ENCODE measurements at places on chromosomes 7 and 10.
A peak's percentile ranks its signal among the peaks of the same experiment; 100 is the strongest.

- no peak for DNase-seq
Observed at GRCh38 chr10:116985611-116986010, 19.4 kb downstream of the SHTN1 start.

GRCh38 chr10:75938380-75939122, 507.1 kb downstream of the LRMDA start:
- DNase-seq, result no peak

GRCh38 chr10:17523246-17523753, 68.9 kb upstream of the ST8SIA6 start:
- DNase-seq, result no peak

DNA sequence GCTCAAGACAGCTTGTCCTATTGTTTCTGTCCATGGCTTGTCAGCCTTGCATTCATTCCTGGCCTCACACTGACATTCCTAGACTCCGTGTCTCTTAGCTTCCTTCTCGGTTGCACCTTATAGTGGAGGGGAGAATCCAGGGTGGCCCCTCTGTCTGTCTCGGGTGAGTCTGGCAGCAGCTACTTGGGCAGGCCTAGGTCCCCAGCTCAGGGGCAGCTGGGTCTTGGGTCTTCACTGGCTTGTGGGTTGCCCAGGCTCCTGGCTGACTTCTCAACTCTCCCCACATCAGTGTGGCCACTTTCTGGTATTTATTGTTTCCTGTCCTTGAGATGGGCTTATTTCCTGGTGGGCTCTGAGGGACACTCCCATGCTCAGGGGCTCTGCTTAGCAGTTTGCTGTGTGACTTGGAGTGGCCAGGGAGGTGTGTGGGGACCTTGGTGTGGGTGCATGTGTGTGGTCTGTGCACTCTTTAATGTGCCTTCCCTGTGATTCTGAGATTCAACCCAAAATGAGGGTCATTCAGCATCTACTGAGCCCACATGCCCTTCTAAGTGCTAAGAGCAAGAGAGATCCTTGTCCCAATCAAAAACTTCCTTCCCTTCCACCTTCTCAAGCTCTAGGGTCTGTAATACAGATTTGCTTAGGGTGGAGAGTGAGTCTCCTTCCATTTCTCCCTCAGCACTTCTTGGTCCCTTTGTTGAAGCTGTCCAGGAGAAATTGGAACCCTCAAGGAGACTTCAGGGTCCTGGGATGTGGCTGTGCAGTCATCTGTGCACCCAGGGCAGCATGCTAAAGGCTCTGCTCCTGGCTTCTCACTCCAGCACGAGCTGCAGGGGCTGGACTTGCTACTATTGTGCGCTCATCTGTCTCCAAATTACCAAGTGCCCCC, 20.1 kb downstream of the UPP1 start:
- DNase-seq, result no peak

DNA sequence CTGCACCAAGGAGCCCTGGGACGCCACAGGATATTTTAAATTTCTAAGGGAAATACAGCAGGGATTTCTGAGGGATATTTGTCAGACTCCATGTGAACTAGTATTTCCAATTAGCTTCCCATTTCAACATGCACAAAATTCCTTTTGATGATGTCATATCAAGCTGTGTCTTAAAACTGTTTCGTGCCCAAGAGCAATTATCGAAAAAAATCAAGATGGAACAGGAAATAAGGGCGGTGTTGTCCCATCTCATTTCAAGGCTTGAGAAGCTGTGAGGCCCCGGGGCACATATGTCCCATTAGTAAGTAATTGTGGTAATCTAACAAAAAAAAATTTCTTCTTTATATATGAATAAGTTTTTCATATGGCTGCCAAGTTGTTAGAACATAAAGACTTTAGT, 47.4 kb downstream of the PPP1R17 start:
- no peak for DNase-seq

- DNase-seq, result no peak
Observed at GRCh38 chr10:37379991-37380390, 254.6 kb downstream of the ANKRD30A start.

GRCh38 chr10:89351412-89351779, 23.6 kb downstream of the IFIT3 start:
- no peak for DNase-seq

DNA sequence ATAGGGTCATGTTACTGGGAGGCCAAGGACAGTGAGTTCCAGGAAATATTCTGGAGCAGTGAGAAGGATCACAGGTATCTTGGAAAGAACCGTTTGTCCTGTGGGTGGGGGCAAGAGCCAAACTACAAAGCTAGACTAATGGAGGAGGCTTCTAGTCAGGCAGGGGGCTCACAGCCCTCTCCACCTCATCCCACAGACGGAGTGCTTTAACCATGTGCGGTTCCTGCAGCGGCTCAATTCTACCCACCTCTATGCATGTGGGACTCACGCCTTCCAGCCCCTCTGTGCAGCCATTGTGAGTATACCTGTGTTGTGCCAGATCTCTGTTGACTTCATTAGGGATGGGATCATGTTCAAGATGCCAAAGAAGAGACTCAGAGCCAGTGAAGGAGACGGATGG, 8.1 kb downstream of the SEMA4G start:
- no peak for DNase-seq

- DNase-seq, result no peak
Observed at GRCh38 chr7:99798972-99799371, 15.0 kb upstream of the CYP3A4 start.

- no peak for DNase-seq
Observed at GRCh38 chr10:48234787-48235186, 39.7 kb downstream of the FRMPD2 start.

DNA sequence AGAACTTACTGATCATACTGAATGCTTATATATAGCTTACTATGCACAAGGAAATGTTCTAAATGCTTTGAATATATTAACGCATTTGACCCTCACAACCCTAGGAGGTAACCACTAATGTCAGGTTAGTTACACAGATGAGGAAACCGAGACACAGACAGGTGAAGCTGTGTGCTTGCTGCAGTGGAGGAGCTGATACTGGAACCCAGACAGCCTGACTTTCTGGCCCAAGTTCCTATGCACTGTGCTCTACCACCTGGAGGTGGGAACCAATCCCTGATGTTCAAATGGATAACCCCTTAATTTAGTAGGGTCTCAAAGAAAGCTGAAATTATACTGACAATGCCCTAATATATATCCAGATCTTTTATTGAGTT, 119.6 kb downstream of the SORBS1 start:
- DNase-seq, result no peak

DNA sequence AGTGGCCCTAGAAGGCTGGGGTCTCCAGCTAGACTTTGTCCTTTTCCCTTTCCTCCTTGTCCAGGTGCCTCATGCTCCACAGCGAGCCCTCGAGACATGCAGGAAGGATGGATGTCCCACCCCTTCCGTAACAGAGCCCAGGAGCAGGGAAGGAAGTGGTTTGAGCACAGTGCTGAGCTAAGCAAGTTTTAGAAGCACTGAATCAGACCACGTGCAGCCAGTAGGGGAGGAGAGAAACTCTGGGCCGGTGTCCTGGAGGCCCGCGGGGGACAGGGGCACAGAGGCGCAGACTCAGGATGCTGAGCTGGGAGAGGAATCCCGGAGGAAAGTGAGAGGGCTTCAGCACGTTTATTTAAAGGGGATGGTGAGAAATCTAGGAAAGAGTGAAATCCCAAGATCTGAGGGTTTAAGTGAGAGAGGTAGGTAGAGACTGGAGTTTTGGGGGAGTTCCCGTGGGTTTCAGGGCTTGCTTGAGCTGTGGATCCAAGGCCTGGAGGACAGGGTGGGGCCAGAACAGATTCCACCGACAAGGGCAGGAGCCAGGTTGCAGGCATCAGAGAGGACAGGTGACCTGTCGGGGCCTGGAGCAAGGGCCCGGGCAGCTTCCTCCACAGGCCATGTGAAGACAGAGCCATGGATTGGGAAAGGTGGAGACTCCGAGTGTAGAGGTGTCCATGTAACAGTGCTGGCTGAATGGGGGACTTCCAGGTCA, 4.4 kb upstream of the IRF5 start:
- peak; percentile 31 for DNase-seq

- no peak for DNase-seq
Observed at GRCh38 chr7:42511027-42511426, 274.0 kb upstream of the GLI3 start.

DNA sequence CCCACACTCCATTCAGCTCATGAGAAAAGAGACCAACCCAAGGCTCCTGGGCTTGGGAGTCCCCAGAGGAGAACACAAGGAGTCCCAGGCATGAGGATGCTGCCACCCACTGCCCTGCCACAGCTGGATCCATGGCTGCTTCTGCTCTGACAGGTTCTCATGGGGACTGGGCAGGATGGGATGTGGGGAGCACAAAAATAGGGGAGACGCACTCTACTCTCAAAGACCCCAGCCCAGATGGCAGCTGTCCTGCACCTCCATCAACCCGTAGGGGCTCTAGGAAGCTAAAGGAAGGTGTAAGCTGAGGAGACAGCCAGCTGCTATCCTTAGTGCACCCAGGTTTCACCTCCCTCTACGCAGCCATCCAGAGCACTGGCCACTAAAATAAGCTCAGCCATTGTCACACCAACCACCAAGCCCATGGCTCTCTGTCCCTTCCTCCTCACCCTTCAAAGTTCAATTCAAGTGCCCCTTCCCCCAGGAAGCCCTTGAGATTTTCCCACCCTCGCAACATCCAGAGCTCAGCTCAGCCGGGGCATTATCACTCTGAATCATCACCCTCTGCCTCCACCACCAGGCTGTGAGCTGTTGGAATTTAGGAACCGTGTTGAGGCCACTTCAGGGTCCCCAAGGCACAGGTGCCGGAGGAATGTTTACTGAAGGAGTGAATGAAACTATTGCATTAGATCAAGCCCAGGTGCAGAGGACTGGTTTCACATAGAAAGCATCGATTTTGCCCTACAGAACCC, 142.1 kb downstream of the GRID1 start:
- DNase-seq, result no peak

Data from germinal center (tissue), 1 donor.